ENCODE measurements at places on chromosomes 6 and 20. TPM values are rescaled to one million over a fixed set of nuclear protein-coding genes. Genes with fewer than 3 reads are reported as not detected.

SIGLEC1 gene
- total RNA-seq = not detected

PCMT1 gene
- total RNA-seq = 126 TPM

TAF4 gene
- 3.5 TPM for total RNA-seq

FAM209B gene
- not detected for total RNA-seq

GMPR gene
- 4.7 TPM for total RNA-seq

RNF5 gene
- total RNA-seq = 22.5 TPM

IL17A gene
- not detected for total RNA-seq

TSBP1 gene
- total RNA-seq = under 0.01 TPM

C2 gene
- 1.3 TPM for total RNA-seq

ECT2L gene
- not detected for total RNA-seq

SLC22A3 gene
- total RNA-seq = 1.3 TPM

RPS10 gene
- total RNA-seq = 1,946 TPM

DNA sequence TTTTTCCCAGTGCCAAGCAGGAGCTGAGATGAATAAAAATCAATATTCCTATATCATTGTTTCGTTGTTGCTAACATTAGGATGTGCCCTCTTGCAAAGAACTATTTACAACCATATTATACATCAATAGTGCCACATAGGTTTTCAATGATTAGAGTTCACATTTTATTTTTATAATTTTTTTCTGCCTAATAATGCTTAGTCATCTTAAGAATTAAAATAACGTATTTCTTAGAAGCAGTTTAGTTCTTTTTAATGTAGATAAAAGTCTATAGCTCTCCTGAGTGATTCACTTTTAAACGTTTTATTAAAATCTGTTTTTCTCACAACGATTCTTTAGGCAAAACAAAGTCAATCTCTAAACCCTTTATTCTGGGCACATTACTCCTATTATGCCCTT, 71.6 kb downstream of the CHD6 start:
- DNase-seq = no peak

- DNase-seq = no peak
Measured at GRCh38 chr20:51542033-51542570, 417 bp downstream of the NFATC2 start.

DNA sequence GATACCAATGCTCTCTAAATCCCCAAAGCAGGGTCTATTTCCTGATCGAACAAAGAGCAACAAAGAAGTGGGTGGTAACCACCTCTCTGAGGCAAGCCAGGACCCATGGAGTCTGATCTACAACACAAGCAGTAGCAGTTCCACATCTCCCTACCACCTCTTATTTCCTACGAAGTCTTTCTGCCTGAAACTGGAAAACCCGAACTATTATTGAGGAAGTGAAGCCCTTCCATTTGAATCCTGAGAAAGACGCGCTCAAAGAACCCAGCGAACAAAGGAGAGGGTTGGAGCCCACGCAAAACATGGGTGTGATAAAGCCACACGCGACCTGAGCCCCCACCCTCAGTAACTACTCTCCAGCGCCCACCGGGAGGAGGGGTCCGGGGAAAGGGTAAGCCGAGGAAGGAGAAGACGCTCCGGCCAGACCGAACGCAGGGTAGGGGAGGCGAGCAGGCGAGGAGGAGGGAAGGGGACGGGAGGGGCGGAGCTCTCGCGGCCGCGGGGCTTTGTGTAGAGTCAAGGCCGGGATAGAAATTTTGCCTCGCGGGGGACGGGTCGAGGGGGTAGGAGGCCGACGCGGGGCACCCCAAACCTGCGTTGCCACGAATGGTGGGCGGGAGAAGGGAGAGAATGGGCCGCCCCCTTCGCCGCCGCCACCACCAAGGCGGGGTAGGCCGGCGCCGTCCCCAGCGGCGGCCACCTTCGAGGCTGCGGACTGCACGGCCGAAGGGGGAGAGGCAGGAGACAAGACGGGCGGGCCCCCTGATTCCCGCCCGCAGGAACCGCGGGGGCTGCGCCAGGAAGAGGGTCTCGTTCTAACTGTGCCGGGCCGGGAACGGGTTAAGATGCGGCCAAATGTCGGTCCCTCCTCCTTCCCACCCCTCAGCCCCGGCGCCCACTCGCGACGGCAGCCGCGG, 802 bp downstream of the HDAC2 start:
- DNase-seq = peak; percentile 43

DNA sequence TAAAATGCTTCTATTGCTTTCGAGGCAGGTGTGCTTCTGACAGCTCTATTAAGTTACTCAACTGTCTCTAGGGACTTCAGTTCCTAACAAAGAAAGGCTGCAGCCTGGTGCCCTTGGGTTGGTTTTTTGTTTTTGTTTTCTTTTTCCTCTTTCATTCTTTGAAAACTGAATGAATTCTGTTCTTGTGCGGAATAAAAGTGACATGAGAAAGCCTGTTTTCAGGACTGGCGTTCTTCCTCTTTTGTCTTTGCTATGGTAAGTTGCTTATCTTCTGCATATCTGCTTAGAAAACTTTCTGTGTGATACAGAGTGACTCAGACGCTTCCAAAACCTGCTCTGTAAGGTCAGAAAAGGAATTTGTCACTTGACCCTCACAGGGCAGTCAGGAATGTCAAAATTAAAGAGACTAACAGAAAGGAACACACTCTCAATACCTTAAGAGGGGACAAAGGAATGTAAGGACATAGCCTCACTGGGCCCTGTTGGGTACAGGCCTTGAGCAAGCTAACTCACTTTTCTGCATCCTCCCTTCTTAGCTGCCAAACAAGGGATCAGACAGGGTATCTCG, 56.2 kb upstream of the NHSL1 start:
- peak; percentile 14 for DNase-seq

DNA sequence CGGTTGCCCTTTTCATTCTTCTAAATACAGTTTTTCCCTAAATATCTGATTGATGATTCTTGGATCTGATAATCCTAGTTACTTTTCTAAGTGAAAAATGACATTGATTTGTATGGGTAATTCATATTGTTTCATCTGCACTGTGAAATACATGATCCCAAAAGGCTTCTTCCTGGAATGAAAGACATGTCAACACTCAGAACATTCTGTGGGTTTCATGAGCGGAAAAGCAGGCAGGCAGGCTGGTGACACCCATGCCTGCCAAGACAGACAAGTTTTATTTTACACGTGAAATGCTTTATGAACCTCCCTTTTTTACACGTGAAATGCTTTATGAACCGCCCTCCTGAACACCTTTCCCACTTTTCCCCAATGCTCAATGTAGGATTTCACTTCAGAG, 105.0 kb downstream of the PRKN start:
- no peak for DNase-seq

GRCh38 chr6:152636021-152636608, 1.0 kb downstream of the SYNE1 start:
- peak; percentile 13 for DNase-seq

- DNase-seq = no peak
Measured at GRCh38 chr20:62420846-62421715, 6.3 kb downstream of the RBBP8NL start.

- DNase-seq = no peak
Measured at GRCh38 chr6:46815130-46815529, 21.9 kb downstream of the MEP1A start.

GRCh38 chr6:14964556-14965270, 281.2 kb upstream of the JARID2 start:
- DNase-seq = no peak

DNA sequence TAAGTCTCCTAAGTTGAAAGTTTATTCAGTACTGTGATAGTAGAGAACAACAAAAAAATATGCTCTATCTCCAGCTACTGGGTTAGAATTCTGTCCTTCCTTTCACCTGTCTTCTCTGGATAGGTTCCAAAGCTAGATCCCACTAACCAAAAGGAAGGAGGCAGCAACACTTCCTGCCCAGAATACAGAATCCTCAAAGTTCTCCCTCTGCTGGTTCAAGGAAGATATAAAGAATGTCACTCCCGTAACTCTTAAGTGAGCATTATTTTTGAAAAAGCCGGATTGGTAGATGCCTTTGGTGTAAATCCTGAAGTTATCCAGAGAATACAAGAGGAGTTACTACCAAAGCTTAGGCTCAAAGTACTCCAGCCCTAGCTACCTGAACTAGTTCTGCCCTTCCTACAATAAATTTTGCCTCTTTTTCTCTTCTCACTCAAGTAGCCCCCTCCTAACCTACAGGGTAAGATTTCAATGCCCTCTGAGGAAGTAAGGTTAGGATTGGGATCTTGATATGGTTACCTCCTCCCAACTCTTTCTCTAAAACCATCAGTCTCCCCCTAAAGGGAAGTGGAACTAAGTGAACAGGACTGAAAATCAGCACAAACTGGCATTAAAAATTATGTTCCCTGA, 26.0 kb upstream of the CRIP3 start:
- peak; percentile 62 for DNase-seq

DNA sequence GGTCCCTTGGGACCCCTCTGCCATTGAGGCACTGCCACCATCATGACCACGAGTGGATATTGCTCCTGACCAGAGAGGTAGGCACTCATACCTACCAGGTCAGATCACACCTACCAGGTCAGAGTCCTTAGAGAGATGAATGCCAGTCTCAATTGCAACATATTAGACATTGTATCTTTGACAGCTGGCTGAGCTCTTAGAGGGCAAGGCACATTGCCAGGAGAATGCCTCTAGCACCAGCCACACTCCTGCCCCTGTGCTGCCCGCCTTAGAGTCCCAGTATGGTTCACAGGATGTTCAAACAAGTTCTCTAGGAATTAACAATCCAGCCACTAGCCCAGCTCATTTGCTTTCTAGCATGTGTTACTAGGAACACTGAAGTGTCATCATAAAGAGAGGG, 65.9 kb downstream of the TMEM244 start:
- no peak for DNase-seq

DNA sequence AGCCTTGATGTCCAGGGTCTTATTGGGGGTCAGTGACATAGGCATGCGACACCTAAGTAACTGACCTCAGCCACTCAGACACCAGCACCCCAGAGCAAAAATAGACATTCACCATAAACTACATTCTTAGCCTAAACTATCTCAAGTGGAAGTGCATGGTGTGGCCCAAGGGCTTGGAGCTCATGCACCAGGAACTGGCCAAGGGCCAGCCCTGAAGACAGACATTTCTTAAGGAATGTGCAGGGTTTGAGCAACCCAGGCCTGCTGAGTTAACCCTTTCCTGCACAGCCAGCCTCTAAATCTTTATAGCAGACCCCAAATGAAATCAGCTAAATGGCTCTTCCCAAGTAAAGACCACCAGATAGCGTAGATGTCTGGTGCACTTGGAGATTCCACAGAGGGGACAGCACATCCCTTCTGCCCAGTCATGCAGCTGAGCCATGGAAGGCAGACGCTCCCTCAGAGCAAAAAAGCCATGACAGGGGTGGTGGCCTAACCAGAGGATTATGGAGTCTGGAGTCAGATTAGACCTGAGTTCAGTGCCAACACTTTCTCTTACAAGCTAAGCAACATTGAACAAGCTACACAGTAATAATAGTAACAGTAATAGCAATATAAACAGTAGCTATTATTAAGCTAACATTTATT, 222.6 kb downstream of the ZMYND8 start:
- DNase-seq = peak; percentile 70

- no peak for DNase-seq
Measured at GRCh38 chr6:109477725-109478124, 5.3 kb downstream of the ZBTB24 start.

DNA sequence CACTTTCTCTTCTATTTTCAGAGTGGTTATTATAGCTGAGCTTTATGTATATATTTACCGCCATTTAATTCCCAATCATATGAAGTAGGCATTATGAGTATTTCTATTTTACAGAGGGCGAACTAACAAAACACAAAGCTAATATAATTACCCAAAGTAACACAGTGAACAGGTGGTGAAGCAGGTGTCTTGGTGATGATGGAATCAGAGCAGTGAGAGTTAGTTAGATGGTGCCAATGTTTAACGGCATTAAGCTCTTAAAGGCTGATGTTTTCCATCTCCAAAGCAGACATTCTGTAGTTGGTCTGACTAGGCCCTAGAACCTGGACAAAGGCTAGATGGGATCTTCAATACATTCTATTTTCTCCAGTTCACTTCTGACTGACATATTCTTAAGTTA, 551.1 kb upstream of the SYNCRIP start:
- DNase-seq = no peak

GRCh38 chr6:111122458-111123286, 35.4 kb downstream of the SLC16A10 start:
- no peak for DNase-seq

GRCh38 chr20:38658879-38659596, 57.4 kb downstream of the ARHGAP40 start:
- DNase-seq = no peak

Measured in fibroblast of villous mesenchyme (primary cell).